NCI-H1092 treated with DMSO at 0.1 percent for 48 hours (cell line): ENCODE measurements at places on chromosomes 2 and 18.

DNA sequence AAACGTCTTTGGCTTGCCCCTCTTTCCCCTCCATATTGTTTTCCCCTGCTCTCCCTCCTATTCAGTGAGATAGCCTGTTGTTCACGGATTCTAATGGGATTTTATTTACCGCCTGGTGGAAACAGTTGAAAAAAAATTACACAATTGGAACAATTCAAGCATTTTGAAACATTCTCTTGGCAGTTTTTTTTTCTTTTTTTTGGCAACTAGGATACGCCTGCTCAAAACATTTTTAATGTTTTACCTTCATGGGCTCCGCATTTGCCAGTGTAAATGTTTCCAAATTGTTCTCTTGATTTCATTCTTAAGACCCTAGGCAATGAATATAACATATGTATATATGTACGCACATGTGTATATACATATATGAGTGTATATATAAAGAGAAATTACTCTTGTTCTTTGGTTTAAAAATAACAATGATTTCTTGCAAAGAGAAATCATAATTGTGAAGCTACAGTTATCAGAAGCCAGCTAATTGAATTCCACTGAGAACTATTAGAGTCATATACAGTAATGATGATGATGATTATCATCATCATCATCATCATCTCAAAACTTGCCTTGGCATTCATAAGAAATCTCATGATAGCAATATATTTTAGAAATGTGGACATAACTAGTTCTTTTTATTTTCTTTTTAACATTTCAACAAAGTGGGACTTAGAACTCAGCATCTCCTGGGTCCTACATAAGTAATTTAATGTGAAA lies 146.7 kb downstream of the LTBP1 start:
- DNase-seq: no peak

- DNase-seq: peak; percentile 21
Measured at GRCh38 chr2:8475349-8476031, 206.4 kb upstream of the ID2 start.

GRCh38 chr2:10564876-10565445 lies 116.8 kb upstream of the ODC1 start:
- DNase-seq: no peak

DNA sequence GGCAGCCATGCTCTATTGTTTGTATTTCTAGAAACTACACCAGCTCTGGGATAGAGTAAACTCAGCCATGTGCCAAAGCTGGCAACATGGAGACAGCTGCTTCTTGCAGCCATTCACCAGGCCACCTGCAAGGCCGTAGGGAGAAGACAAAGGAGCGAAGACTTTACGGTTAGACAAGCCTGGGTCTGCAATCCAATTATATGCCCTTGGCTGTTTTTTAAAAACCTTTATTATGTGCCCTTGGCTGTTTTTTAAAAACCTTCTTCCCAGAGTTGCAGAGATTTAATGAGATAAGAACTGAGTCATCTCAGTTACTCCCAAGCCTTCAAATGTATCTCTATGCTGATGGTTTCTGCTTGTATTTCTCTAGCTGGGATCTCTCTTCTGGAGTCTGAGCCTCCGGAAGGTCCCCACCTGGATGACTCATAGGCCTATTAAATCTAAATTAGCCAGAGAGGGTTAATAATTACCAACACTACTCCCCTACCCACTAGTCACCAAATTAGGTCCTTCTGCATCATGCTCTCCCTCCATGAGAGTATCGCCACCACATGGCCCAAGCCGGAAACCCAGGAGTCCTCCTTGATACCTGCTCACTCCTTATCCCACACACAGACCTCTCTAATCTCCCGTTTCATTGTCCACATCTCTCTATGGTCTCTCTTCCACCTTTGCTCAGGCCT lies 17.5 kb upstream of the DPP4 start:
- DNase-seq: no peak
